Activated CD8-positive, alpha-beta T cell treated with anti-CD3 and anti-CD28 coated beads, Interleukin-2, amount 10 ng/mL, durations not matched to agents 7 days and 5 days (primary cell): ENCODE measurements at places on chromosomes 12 and 14.
A peak's percentile ranks its signal among the peaks of the same experiment; 100 is the strongest.

GRCh38 chr14:32513571-32514009 is 184.5 kb downstream of the AKAP6 start:
- DNase-seq: no peak
- H3K27me3 ChIP-seq: no peaks in the 10 kb centered on the region
- H3K4me1 ChIP-seq: no peaks in the 10 kb centered on the region
- no peak overlapping the region for H3K4me3 ChIP-seq

DNA sequence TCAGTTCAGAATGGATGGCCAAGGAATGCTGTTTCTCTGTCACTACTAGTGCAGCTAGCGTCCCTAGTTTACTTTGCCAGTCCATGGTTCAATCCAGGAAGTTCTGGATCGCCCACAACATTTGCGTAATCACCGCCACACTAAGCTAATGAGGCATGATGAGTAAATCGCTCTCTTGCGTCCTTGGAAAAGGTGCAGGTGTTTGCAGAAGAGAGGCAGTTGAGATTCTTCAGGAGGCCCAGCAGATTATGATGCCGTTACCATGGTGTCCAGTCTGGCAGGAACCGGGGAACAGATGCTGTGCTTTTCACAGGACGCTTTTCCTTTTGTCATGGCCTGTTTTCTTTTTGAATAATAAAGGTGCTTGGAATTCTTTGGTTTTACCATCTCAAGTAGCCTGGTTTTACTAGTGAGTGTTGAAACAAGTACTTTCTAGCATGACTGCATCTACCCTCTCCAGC is 9.0 kb downstream of the TPH2 start:
- H3K4me1 ChIP-seq: no peaks in the 10 kb centered on the region
- H3K36me3 ChIP-seq: no peaks in the 10 kb centered on the region
- H3K4me3 ChIP-seq: no peak overlapping the region
- no peak for DNase-seq
- H3K27me3 ChIP-seq: peaks cover 31% of the 10 kb centered on the region

DNA sequence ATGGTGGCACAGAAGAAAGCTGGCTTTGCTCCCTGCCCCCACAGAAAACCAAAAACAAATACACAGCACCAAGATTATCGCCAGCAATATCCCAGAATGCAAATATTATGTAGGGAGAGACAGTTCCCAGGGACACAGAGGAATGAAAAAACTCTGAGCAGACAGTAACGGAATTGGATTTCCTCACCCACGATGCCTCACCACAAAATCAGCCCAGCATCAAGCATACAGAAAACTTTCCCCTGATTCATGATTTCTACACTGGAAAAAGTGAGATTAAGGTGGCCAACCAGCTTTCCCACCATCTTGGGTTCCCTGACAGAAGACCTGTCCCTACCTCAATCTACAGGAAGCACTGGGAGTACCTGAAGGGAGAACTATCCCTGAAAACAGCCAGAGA is 36.6 kb downstream of the PARP11 start:
- no peak for DNase-seq
- no peak overlapping the region for H3K27ac ChIP-seq
- peaks cover 17% of the 10 kb centered on the region for H3K4me1 ChIP-seq
- H3K27me3 ChIP-seq: no peaks in the 10 kb centered on the region

- H3K4me3 ChIP-seq: no peak overlapping the region
- no peaks in the 10 kb centered on the region for H3K36me3 ChIP-seq
- DNase-seq: no peak
- H3K27ac ChIP-seq: peak overlapping the region; percentile 1
- no peaks in the 10 kb centered on the region for H3K27me3 ChIP-seq
- peaks cover 8% of the 10 kb centered on the region for H3K4me1 ChIP-seq
Measured at GRCh38 chr12:128784030-128784760, 39.6 kb downstream of the SLC15A4 start.

GRCh38 chr14:78253986-78254385 is 83.8 kb downstream of the NRXN3 start:
- H3K27ac ChIP-seq: no peak overlapping the region
- no peak overlapping the region for H3K4me3 ChIP-seq
- H3K36me3 ChIP-seq: no peaks in the 10 kb centered on the region
- H3K4me1 ChIP-seq: peaks cover 7% of the 10 kb centered on the region
- H3K27me3 ChIP-seq: no peaks in the 10 kb centered on the region
- no peak for DNase-seq

GRCh38 chr12:45671254-45671653 is 58.3 kb upstream of the ARID2 start:
- peaks cover 10% of the 10 kb centered on the region for H3K36me3 ChIP-seq
- peak overlapping the region; percentile 6 for H3K4me3 ChIP-seq
- H3K27me3 ChIP-seq: no peaks in the 10 kb centered on the region
- no peak for DNase-seq

GRCh38 chr12:124689631-124690030 is 122.2 kb upstream of the NCOR2 start:
- H3K4me3 ChIP-seq: no peak overlapping the region
- no peak for DNase-seq
- no peaks in the 10 kb centered on the region for H3K27me3 ChIP-seq
- H3K36me3 ChIP-seq: peaks cover 16% of the 10 kb centered on the region
- H3K27ac ChIP-seq: no peak overlapping the region

DNA sequence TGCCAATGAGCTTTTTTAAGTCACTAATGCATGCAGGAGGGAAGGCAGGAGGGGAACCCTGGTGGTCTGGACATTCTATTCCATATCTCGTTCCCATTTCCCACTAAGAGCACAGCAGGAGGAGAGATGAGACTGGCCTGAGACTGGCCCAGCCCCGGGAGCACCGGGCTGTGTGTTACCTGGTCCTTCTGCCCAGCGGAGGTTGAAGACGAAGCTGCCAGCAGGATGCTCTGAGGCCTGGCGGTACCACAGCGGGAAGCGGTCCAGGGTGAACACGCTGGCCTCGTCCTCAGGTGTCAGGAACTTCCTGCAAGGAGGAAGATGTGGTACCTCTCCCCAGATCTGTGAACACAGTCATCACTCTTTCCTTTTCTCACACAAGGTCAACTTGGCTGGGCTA is 23.9 kb downstream of the LRTM2 start:
- H3K4me1 ChIP-seq: peaks cover 5% of the 10 kb centered on the region
- H3K27ac ChIP-seq: no peak overlapping the region
- no peak for DNase-seq
- peaks cover 6% of the 10 kb centered on the region for H3K27me3 ChIP-seq
- no peak overlapping the region for H3K4me3 ChIP-seq
- no peaks in the 10 kb centered on the region for H3K36me3 ChIP-seq

GRCh38 chr12:120797677-120798642 is 72.3 kb downstream of the ACADS start:
- H3K4me3 ChIP-seq: no peak overlapping the region
- H3K36me3 ChIP-seq: peaks cover 26% of the 10 kb centered on the region
- no peak for DNase-seq
- H3K4me1 ChIP-seq: peaks cover 27% of the 10 kb centered on the region

GRCh38 chr12:131378176-131378842 is 332.6 kb upstream of the SFSWAP start:
- no peaks in the 10 kb centered on the region for H3K27me3 ChIP-seq
- no peak overlapping the region for H3K27ac ChIP-seq
- H3K36me3 ChIP-seq: no peaks in the 10 kb centered on the region
- H3K4me3 ChIP-seq: no peak overlapping the region
- DNase-seq: no peak

GRCh38 chr12:106342397-106343213 is 14.9 kb upstream of the POLR3B start:
- no peaks in the 10 kb centered on the region for H3K4me1 ChIP-seq
- no peaks in the 10 kb centered on the region for H3K36me3 ChIP-seq
- H3K4me3 ChIP-seq: no peak overlapping the region
- no peaks in the 10 kb centered on the region for H3K27me3 ChIP-seq

GRCh38 chr14:103243764-103244737 is 90.0 kb upstream of the EIF5 start:
- H3K4me3 ChIP-seq: no peak overlapping the region
- DNase-seq: no peak
- H3K36me3 ChIP-seq: peaks cover 4% of the 10 kb centered on the region
- H3K27ac ChIP-seq: no peak overlapping the region
